ENCODE measurements at places on chromosomes 5 and 9.

DNA sequence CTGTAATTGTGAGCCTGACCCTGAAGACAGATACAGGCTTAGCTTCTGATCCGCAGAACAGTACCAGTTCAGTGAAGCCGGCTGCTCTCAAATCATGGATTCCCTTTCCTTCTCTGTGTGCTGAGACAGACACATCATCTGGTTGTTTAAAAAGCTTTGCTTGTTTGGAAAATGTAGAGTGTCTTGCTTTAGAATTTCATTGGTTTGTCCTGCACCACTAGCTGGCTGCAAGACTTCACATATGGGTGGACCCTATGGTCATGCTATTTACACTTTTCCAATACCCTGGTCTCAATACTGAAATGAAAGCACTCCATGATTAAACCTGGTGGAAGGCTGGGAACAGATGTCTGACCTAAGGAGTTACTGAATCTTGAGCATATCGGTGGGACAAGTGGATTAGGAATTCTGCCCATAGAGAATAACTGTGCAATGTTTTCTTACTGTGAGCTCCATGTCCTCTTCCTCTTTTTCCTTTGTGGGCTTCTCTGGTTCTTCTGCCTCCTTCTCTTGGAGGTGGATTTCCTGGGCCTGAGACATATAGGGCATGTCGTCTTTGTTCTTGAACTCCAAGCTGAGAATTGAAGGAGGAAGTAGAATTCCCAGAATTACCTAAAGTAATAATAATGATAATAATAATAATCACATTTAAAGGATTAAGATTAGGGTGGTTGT is 201.1 kb upstream of the KLF9 start:
- DNase-seq, result no peak

DNA sequence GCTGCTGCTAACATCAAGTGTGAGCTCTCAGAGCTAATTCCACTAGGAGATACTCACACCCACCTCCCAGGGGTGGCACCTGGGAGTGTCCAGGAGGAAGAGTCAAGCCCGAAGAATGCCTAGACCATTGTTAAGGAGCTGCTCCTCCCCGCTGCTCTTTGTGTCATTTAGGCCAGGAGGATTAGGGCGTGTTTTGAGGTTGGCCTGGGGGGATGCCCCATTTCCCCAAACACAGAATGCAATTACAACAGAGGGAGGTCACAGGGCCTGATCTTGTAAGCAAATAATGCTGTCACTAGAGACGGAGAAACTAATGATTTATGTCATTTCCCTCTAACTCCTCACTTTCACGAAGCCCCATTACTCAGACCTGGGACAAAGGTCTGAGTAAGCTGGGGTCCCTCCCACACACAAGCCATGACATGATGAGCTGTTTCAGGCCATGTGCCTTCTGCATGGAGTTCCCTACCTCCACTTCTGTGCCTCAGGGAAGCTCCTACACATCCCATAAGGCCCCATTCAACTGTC is 312.5 kb downstream of the ACTL7B start:
- DNase-seq, result no peak

DNA sequence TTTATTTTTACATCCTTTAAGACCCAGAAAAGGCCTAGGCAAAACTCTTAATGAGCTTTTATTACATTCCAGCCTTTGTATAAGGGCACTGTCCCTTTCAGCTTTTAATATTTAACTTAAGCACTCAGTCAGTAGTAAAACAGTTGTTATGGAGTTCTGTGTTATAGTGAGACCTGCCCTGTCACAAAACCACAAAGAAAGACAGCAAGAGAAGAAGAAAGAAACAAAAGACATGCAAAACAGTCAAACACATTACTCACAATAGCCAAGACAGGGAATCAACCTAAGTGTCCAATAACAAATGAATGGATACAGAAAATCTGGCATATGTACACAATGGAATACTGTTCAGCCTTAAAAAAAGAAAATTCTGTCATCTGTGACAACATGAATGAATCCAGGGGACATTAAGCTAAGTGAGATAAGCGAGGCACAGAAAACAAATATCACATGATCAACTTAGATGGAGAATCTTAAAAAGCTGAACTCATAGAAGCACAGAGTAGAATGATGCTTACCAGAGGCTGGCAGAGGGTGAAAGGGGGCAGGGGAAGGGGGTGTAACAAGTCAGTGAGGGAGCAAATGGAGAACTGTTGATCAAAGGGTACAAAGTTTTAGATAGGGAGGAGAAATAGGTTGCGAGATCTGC is 63.8 kb upstream of the CCNG1 start:
- DNase-seq, result no peak

- no peak for DNase-seq
Measured at GRCh38 chr5:174446988-174447387, 277.4 kb upstream of the MSX2 start.

- DNase-seq, result no peak
Measured at GRCh38 chr9:83043597-83043996, 19.3 kb downstream of the RASEF start.

GRCh38 chr9:91682806-91683205 is 259.2 kb upstream of the NFIL3 start:
- no peak for DNase-seq

GRCh38 chr9:132591244-132591643 is 8.8 kb downstream of the BARHL1 start:
- no peak for DNase-seq

GRCh38 chr5:6480133-6481051 is 31.7 kb downstream of the UBE2QL1 start:
- DNase-seq, result no peak

- DNase-seq, result no peak
Measured at GRCh38 chr5:112996830-112997374, 20.3 kb downstream of the DCP2 start.

DNA sequence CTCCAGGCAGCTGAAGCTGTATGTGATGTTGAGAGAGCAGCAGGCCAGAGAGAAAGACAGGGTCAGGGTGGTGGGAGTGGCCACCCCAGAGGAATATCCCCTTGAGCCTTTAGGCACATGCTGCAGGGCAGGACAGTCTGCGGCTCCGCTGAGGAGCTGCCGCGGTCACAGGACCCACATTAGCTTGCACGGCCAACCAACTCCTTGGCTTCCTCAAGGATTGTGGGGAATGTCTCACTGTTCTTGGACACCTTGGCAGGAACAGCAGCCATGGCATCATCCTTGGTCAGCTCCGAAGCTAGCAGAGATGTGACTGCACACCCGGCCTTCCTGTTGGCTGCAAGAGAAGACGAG is 27.8 kb downstream of the PCDHGC5 start:
- no peak for DNase-seq

DNA sequence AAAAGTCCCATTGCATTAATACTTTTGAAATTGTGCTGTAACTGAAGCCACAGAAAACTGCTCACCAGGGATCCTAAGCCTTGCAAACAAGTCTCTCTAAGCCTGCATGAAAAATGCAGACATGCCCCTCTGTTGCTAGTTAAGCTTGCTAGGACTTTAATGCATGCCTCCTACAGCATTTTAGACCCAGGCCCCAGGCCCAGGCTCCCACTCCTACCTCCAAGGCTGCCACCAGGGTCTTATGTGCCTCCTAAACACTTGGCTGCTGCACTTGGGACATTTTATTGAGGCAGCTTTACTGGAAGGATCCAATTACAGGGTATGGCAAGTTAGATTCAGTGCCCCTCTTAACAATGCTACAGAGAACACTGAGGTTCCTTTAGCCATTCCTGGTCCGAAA is 467.3 kb upstream of the CLINT1 start:
- DNase-seq, result no peak

- no peak for DNase-seq
Measured at GRCh38 chr5:60010328-60010727, 116.8 kb upstream of the PDE4D start.

DNA sequence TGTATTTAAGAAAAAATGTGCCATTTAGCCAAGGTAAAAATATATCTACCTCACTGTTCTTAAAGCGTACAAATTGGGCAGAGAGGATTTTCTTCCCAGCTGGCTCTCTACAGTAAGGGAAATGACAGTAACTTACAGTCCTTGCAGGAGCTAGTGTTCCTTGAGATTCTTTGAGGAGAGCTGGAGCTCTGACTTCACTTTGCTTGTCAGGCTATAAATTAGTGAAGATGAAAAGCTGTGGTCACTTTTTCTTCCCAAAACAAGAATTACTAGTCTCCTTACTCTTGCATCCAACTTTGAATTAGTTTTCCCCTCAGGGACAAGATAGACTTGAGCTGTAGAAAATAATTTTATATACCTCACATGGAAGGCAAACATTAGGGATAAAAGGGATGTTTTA is 129.9 kb downstream of the ZSWIM6 start:
- no peak for DNase-seq

DNA sequence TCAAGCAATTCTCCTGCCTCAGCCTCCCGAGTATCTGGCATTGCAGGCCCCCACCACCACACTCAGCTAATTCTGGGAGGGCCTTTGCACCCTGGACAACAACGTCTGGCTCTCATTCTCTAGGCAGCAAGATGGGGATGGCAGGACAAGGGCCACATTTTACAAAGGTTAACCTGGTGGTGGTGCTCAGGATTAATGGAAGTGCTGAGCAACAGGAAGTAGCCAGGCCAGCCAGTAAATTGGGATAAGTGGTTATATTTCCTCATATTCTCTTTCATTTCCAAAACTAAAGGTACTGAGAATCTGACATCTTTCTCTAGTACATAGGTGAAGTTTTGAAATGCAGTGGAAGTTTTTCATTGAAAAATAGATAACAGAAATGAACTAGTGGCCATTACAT is 24.7 kb upstream of the ASPN start:
- no peak for DNase-seq

DNA sequence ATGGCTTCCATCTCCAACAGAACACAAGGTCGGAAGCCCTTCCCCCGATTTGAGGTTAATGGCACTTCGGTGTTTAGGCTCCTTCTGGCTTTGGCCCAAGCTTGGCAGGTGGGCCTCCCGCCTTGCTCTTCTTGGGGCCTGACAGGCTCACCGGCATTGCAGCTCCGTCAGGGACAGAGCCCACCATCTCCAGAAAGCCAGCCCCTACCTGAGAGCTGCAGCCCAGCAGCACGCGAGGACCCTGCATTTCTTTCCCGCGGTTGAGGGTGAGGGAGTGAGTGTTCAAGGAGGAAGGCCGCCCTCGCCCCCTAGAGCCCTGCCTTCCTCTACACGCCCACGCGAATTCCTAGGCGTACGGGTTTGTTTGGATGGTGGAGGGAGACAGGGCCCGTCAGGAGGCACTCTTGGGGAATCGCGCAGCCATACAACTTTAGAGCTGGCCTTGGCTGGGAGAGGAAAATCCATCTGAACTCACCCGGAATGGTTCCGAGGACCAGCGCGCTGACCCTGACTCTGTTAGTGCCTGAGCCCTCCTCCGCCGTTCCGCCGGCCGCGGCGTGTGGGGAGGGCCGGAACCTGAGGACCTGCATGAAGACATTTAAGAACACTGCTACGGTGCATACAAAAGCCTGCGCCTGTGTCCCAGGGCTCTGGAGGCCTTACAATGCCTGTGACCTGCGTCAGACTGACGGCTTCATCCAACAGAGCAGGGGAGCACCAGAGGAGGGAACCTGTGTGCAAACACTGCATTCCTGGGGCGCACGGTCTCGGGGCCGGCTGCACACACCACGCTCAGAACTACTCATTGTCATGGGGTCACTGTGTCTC is 73.8 kb downstream of the MRPL36 start:
- no peak for DNase-seq

Data from stimulated activated CD4-positive, alpha-beta T cell treated with anti-CD3 and anti-CD28 coated beads, Interleukin-4, amount 100 ng/mL, for 1 hour (primary cell).